ENCODE measurements at places on chromosomes 5 and 9.

DNA sequence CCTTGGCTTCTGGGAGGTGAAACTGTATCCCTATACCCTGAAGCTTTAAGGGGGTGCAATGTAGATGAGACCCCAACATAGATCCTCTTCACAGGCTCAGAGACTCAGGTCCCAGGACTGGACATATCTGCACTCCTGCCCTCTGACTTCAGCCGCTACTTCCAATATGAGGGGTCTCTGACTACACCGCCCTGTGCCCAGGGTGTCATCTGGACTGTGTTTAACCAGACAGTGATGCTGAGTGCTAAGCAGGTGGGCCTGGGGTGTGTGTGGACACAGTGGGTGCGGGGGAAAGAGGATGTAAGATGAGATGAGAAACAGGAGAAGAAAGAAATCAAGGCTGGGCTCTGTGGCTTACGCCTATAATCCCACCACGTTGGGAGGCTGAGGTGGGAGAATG lies 5.4 kb downstream of the CA9 start:
- DNase-seq, result no peak

DNA sequence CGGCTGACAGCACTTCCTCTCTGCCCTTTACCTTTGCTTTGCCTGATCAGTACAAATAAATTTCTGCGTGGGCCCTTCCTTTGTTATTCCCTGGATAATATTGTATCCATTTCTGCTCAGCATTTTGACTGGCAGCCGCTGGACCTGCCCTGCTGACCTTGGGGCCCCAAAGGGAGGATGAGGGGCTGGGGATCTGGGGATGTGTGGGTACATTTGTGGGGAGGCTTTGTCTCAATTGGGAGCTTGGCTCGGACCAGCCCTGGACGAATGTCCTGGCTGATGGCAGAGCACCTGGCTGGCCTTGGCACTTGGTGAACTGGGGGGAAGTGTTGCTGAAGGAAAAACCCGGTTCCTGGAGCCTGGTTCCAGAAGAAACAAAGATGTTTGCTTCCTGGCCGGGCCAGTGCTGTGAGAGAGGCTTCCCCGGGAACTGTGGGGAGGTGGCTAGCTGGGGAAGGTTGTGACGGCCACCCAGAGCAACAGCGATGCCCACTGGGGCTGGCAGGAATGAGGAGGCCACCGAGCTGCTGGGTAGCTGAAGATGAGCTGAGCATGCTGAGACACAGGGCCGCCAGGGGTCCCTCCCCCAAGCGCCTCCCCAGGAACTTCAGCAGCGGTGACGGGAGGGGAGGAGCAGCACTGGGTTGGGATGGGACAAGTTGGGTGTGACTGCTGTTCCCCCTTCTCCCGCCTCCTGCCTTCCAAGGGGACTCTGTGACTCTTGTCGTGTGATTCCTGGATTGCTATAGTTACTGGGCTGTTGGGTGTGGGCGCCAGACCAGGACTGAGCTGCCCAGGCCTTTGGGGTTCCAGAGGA lies 8.4 kb downstream of the LMX1B start:
- no peak for DNase-seq

DNA sequence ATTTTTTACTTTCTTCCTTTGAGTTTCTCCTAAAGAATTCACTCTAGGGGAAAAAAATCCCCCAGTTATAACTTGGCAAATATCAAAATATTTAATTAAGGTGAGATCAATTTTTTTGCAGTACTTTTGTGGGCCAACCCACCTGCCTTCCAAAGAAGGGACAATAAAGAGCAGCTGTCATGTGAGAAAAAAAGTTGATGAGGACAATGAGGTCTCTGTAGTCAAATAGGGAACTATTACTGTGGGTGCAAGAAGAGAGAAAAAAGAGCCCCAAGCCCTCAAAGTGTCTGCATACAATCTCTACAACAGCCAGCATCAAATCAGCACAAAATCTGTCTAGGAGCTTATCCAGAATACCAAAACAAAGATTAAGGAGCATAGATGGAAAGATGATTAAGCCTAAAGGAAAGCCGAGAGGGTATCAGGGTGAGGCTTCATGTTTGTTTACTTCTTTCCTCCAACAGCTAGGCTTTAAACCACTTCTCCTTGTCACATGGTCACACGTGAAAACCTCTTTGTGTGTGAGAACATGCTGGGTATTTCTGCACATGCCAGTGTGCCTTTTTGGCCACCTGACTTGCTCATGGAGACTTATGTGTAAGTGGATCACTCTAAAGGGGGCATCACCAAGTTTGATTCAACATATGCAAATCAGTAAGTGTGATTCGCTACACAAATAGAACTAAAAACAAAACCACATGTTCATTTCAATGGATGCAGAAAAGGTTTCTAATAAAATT lies 19.2 kb upstream of the FYB1 start:
- DNase-seq, result no peak

DNA sequence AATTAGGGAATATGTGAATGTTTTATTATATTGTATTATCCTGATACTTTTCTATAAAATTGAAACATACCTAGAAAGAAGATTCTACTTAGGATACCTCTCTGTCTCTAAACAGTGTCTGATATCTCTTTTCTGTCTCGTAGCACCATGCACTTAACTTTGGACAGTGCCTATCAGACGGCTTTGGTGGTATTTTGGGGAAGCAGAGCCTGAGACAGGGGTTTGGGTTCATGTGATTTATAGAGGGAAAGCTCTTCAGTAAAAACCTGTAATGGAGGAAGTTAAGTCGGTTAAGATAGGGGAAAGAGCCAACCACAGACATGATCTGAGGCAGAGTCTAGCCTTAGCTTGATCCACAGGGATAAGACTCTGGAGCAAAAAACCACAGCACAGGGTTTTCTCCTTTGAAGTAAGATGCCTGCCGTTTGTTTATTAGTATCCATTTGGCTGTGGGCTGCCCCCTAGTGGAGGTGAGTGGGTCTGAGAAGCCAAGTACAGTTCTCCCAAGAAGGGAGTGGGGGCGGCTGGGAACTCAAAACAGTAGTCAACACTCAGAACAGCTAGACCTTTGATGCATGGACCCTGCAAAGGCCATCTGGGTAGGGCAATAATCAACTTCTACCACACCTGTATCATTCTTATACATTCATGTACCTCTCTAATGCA lies 141.2 kb upstream of the ASTN2 start:
- no peak for DNase-seq

DNA sequence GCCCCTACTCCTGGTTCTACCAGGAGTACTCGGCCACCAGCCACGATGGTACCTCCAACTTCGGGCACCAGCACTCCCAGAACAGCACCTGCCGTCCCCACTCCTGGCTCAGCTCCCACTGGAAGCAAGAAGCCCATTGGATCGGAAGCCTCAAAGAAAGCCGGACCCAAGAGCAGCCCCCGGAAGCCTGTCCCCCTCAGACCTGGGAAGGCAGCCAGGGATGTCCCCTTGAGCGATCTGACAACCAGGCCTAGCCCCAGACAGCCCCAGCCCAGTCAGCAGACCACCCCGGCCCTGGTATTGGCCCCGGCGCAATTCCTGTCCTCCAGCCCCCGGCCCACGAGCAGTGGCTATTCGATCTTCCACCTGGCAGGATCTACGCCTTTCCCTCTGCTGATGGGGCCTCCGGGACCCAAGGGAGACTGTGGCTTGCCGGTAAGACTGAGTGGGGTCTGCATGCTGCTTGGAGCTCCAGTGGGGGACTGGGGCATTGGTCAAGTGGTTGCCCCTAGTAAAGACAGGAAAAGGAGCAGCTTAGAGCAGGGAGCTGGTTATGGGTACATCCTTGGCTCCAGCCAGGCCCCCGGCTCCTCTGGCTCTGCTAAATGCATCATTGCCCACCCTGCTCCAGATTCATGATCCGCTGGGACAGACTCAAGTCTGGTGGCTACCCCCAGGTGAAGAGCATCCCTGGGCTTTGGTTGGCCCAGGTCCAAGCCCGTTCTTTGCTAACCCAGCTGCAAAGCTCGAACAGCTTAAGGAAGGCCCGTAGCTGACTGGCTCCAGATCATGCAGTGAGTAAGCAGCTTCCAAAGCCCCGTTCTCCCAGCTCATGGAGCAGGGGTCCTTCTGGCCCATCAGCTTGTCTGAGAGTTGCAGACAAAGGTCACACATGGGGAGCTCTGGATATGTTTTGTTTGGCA lies 14.0 kb downstream of the COL27A1 start:
- no peak for DNase-seq

DNA sequence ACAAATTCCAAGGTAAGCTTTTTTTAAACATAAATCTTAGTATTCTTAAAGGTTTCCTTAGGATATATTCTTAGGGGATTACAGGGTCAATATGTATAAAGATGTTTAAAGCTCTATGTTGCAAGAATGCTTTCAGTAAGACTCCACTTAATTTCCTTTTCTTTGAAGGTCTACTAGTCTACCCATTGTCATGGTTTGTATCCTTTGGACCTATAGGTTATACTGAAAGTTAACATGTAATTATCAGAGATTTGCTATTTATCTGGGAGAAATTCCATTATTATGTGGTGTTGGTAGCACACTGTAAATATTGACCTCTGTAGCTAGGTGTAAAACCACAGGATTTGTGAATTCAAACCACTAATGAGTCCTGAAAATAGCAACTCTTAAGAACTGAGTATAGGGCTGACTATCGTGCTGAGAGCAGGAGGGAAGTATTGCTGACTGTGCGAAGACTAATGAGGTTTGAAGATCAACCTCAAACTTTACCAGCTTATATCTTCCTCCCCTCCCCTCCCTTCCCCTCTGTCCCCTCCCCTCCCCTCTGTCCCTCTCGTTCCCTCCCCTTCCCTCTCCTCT lies 85.6 kb downstream of the GADD45G start:
- no peak for DNase-seq

All from activated gamma-delta T cell treated with Interleukin-2 at 50 U/mL for 16 hours (primary cell).